ENCODE measurements at places on chromosomes 1 and 21.

DNA sequence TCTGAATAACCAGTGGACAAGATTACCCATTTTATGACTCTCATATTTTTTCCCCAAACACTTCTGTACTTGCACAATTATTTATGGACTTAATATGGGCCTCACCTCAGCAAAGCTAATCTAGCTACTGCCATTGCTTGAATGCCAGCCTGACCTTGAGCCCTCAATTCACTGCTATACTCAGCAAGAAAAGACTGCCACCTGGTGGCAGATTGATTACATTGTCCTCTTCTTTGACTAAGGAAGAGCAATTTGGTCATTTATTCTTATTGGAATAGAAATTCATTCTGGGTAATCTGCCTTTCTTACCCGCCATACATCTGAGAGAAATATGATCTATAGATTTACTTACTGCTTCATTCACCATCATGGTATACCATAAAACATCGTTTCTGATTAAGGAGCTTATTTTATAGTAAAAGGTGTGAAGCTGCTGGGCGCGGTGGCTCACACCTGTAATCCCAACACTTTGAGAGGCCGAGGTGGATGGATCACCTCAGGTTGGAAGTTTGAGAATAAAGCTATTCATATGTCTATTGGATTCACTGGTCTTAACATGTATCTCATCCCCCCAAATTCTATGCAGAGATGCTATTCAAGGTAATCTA, 32.9 kb upstream of the DIPK1A start:
- DNase-seq: peak; percentile 86

DNA sequence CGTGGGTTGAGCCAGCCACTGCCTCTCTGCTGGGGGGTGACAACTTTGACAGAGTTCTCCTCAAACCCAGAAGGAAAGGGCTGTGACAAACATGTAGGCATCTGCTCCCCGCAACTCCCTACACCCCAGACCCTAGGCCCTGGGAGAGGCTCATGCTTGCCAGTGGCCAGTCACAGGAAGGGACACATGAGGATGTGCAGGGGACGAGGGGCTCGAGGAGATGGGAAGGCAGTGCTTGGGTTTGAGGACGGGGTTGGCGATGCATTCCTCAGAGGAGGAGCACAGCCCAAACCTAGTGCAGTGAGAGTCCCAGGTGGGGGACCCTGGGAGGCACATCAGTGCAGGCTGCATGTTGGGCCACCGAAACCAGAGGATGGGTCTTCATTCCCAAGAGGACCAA, 62.1 kb downstream of the STUM start:
- no peak for DNase-seq

DNA sequence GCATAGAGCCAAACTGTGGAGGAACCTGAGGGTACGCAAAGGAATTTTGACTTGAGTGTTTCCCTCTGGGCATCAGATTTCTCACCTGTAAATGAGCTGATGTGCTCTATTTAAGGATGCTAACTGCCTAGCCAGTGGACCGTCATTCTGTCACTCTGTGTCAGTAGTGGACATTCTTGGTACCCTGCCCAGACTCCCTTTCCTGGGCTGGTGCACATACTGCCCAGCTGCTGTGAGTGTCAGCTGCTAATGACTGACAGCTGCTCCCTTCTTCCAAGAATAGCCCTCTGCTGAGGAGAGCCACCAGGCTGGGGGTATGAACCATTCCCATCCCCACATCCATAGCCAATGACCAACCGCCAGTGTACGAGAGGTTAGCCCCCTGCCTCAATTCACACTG, 193.1 kb upstream of the DAB1 start:
- no peak for DNase-seq

- no peak for DNase-seq
Measured at GRCh38 chr1:158554352-158554751, at the start of gene OR6Y1. Gene OR6Y1, minus strand, starts transcription at chr1:158554405. Its CDS starts 6,300 bp downstream, at chr1:158548105.

DNA sequence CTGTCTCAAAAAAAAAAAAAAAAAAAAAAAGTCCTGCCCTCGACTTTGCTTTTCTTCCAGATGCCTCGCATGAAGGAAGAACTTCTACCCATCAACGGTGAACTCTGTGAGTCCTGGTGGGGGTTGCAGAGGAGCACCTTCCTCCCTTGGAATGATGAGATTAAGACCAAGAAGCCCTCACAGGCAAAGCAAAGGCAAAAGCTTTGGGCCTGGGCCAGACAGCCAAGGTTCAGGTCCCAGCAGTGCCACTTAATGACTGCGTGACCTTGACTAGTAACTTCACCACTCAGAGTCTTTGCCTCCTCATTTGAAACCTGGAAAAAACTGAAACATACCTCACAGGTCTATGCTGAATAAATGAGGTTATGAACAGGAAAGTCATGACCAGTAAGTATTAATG, 55.5 kb downstream of the ZSCAN20 start:
- DNase-seq: no peak

DNA sequence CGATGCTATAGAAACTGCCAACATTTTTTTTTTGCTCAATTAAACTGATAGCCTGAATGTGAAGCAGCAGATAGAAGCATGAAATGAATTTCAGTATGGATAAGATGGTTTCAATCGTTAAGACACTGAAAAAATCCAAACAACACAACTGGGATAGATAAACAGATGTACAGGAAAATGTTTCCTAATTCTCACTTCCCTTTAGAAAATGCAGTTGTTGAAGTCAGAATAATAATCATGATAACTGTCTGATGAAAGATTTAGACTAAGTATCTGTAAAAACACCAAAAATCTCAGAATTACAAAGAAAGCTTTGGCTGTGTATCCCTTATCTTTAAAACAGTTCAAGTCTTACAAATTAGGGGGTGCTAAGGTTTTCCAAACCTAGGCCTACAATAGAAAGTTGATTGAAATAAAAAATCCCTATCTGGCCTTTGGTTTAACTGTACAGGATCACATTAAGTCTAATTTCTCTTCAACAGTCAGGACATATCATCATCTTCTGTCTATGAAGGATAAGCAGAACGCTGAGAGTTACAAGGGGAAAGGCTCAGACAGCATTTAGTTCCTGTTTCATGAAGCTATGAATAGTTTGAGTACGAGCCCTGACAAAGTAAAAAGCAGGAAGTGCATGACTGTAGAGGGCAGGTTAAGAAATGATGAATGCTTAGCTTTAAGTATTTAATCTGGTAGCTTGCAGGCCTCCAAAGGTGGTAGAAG, 203.2 kb downstream of the APP start:
- DNase-seq: peak; percentile 7

DNA sequence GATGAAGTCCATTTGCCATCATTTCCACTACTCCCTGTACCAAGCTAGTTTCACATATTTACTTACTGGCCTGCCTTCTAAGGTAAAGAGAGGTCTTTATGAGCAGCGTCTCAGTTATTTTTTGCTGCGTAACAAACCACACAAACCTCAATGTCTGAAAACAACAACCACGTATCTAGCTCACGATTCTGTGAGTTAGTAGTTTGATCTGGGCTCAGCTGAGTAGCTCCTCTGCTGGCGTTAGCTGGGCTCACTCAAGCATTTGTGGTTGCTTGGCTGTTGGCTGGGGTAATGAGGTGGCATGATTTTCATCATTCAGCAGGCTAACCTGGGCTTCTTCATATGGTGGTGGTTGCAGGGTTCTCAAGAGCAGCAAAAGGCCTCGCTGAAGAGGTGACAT, 225.4 kb downstream of the FOXD2 start:
- no peak for DNase-seq

- no peak for DNase-seq
Measured at GRCh38 chr1:57959531-57960241, 535.8 kb upstream of the DAB1 start.

GRCh38 chr1:231241750-231242149, 738 bp downstream of the GNPAT start:
- peak; percentile 0 for DNase-seq

DNA sequence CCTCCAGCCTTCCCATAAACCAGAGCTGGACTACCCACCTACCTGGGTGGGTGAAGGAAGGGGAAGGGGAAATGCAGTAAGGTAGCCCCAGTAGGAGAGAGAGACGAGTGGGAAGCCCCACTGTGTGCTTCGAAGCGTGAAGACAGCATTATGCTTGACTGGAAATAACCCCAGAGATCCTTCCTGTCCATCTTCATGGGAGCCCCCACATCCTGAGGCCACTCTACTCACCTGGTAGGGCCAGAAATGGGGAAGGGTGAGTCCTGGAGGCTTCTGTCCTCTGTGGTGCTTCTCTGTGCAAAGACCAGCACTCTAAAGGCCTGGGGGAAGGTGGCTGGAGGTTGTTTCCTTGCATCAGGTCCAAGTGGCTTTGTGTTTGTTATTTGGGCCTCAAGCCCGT, 10.0 kb upstream of the RASSF5 start:
- no peak for DNase-seq

- no peak for DNase-seq
Measured at GRCh38 chr1:231929311-231929710, 302.7 kb downstream of the DISC1 start.

- DNase-seq: no peak
Measured at GRCh38 chr1:246425139-246425794, 81.8 kb downstream of the SMYD3 start.

DNA sequence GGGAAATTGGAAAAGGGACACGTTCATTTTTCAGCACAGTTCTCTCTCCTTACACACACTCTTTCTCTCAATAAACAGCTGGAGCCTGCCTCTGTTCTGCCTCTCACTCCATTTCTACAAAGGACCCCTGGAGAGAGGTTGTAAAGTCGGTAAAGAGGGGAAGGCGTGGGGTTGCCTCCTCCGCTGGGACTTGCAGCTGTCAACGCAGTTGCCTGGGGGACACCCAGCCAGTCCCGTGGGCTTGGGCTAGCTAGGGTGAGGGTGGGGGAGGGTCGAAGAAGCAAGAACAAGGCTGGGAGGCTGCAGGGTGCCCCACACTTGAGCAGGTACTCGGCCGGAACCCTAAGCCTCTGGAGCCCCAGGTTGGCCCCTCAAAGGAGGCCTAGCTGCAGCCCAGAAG, 27.6 kb downstream of the C1orf216 start:
- DNase-seq: no peak

GRCh38 chr1:155171836-155172731, 1.0 kb downstream of the KRTCAP2 start:
- no peak for DNase-seq

Data from CD4-positive, alpha-beta T cell treated with Interleukin-15 for 4 hours (primary cell).